ENCODE measurements at places on chromosomes 1 and 21. TPM values are rescaled to one million over a fixed set of nuclear protein-coding genes. Genes with fewer than 3 reads are reported as not detected.

Gene FAAH
- total RNA-seq: 0.27 TPM

Gene PTCH2
- 0.13 TPM for total RNA-seq

Gene SYT2
- not detected for total RNA-seq

Gene PALMD
- 76.2 TPM for total RNA-seq

Gene CD1B
- not detected for total RNA-seq

Gene TTC34
- 0.13 TPM for total RNA-seq

Gene TSACC
- total RNA-seq: 0.40 TPM

Gene CFHR1
- not detected for total RNA-seq

Gene ZNF683
- not detected for total RNA-seq

Gene CENPL
- 35.8 TPM for total RNA-seq

Gene S100B
- total RNA-seq: not detected

Gene NUCKS1
- total RNA-seq: 242 TPM

Gene PANK4
- 25.8 TPM for total RNA-seq

Gene RGS4
- total RNA-seq: 418 TPM

Gene ALX3
- total RNA-seq: not detected

Gene RNF2
- total RNA-seq: 31.4 TPM

Gene NGF
- total RNA-seq: not detected

Gene PLEKHN1
- total RNA-seq: 0.86 TPM

Gene MOV10
- 42.2 TPM for total RNA-seq

Gene KCNJ9
- not detected for total RNA-seq

Gene LCE2A
- not detected for total RNA-seq

Gene RAD54L
- 11.1 TPM for total RNA-seq

Gene EPS8L3
- total RNA-seq: not detected

Gene HENMT1
- 1.9 TPM for total RNA-seq

Gene EXO1
- 26.9 TPM for total RNA-seq

Gene NBPF8
- 20.7 TPM for total RNA-seq

Gene OR10T2
- not detected for total RNA-seq

Gene CLCA4
- not detected for total RNA-seq

Gene IGSF21
- total RNA-seq: not detected

Gene CELA2B
- total RNA-seq: not detected

Gene EDARADD
- total RNA-seq: not detected

Gene KCNE2
- not detected for total RNA-seq

Gene IVL
- total RNA-seq: not detected

Gene ZBTB8B
- total RNA-seq: under 0.01 TPM

Gene MROH9
- not detected for total RNA-seq

Gene TMEM54
- total RNA-seq: 39.7 TPM

Gene SPTA1
- 0.27 TPM for total RNA-seq

Gene IL10
- total RNA-seq: not detected
